ENCODE measurements at places on chromosomes 11 and 22.
A peak's percentile ranks its signal among the peaks of the same experiment; 100 is the strongest.

DNA sequence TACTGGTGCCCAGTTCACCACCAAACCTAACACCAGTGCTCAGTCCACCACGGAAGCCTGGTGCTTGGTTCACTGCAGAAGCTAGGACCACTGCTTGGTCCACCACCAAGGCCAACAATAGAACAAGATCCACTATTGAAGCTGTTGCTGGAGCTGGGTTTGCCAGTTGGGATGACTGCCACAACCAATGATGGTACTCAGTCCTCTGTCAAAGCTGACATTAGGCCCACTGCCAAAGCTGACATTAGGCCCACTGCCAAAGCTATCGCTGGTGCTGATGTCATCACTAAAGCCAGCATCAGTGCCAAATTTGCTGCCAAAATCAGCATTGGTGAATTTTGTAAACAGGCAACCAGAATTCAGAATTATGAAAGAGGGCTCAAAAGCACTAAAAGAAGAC is 1850.2 kb upstream of the RAG2 start:
- peak; percentile 42 for DNase-seq

- no peak for DNase-seq
Measured at GRCh38 chr11:11279956-11280689, 72.9 kb downstream of the CSNK2A3 start.

GRCh38 chr11:11477695-11478420 is 124.8 kb upstream of the CSNK2A3 start:
- DNase-seq: no peak

GRCh38 chr11:111298413-111299100 is at the start of gene POU2AF3:
POU2AF3 (plus strand) TSS chr11:111298546; CDS start chr11:111298582, 36 bp downstream.
- DNase-seq: no peak

DNA sequence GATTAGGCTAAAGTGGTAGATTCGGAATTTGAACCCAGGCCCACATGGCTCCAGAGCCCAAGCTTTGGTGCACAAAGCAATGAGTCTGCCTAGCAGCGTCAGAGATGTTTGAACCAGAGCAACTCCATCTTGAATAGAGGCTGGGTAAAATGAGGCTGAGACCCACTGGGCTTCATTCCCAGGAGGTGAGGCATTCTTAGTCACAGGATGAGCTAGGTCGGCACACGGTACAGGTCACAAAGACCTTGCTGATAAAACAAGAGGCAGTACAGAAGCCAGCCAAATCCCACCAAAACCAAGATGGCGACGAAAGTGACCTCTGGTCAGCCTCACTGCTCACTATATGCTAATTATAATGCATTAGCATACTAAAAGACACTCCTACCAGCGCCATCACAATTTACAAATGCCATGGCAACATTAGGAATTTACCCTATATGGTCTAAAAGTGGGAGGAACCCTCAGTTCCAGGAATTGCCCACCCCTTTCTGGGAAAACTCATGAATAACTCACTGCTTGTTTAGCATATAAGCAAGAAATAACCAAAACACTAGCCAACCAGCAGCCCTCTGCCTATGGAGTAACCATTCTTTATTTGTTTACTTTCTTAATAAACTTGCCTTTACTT is 40.3 kb upstream of the DAGLA start:
- DNase-seq: no peak

GRCh38 chr11:134724779-134725140 is 312.7 kb upstream of the B3GAT1 start:
- DNase-seq: no peak

GRCh38 chr11:130070109-130070845 is 583 bp downstream of the APLP2 start:
- peak; percentile 48 for DNase-seq

- no peak for DNase-seq
Measured at GRCh38 chr22:48895831-48896765, 931.6 kb downstream of the BRD1 start.

DNA sequence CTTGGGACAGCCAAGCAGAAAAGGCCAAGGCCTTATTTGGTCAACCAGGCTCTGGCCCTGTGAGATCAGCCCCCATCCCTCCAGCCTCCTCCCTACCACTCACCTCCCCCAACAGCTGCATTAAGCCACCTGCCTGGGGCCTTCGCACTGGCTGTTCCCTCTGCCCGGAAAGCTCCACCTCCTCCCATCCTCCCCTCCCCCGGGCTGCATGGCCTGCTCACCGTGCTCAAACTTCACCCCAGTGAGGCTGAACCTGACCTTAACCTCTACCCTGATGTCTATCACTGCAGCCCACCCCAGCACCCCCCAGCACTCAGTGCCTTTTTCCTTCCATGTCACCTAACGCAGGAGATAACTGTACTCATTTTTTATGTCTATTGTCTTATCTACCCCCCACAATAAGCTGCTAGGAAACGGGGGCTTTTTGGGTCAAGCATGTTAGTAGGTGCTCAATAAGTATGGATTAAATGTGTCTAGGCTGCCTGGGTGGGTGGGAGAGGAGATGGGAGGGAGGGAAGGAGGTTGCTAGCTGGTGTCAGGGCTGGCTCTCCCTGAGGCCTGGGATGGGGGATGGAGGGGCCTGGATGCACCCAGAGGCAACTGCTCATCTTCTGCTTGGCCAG is 912 bp downstream of the PTPRCAP start:
- no peak for DNase-seq

GRCh38 chr11:107716884-107717532 is 5.2 kb upstream of the SLN start:
- no peak for DNase-seq

DNA sequence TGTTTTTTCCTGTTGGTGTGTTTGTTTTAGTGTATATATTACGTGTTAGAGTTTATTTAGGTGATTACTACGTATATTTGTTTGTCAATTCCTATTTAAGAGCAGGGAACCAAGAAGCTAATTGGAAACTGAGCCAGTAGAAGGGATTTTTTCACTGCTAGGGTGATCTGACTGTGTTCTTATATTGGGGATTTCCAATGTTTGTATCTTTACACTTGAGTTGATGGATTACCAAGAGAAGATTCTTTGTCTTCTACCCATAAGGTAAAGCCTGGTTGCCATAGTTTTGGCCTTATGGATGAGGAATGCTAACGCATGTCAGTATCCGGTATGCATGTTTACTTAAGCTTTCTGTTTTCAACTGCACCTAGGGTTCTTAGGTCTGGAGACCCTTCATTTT is 35.6 kb downstream of the SIK2 start:
- no peak for DNase-seq

DNA sequence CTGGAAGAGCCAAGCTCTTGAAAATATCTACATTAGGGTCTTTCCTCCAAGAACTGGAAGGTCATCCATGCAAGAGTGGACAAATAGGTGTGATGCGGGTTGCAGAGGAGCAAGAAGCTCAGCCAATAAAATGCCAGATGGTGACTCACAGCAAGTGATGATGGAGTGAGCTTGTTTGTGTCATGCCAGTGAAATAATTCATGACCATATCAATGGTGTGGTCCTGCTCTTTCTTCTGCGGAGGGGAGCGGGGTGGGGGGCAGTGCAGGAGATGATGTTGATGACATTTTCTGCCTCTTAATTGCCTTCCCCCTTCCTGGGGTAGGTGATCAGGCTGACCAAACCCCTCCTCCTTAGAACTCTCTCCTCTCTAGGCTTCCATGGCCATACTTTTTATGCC is 118.5 kb upstream of the TIMP3 start:
- DNase-seq: no peak

- no peak for DNase-seq
Measured at GRCh38 chr22:47209547-47210023, 447.1 kb downstream of the TBC1D22A start.

DNA sequence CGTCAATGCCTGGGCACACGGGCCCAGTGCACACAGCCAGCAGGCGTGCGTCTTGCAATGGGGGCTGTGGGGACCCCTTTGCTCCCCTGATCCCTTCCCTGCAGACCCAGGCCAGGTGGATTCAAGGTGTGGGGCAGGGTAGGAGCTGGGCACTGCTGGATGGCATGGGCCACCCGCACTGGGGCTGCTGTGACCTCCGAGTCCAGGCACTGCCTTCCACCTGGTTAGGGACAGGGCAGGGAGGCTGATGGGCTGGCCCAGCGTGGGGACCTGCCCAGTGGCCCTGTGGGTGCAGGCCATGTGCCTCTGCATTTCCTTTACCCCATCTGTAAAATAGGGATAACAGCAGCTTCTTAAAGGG is 22.9 kb downstream of the KCNQ1 start:
- no peak for DNase-seq

- DNase-seq: peak; percentile 63
Measured at GRCh38 chr11:112961751-112962578, 745 bp downstream of the NCAM1 start.

DNA sequence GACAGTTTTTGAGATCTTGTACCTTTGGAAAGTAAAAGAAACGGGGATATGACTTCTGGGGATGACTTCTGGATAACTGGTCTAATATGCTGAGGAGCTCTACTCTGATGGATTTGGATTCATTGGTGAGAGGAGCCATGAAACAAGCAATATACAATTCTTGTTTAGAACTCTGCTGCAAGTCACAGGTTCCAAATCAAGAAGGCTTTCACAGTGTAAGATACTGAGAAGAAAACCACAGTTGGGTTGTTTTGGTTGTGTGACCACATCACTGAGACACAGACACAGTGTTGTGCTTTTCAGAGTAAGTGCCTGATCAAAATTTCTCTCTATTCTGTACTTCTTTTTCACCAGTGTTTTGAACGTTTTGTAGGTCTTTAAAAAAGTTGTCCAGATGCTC is 13.1 kb upstream of the UCP2 start:
- DNase-seq: no peak

DNA sequence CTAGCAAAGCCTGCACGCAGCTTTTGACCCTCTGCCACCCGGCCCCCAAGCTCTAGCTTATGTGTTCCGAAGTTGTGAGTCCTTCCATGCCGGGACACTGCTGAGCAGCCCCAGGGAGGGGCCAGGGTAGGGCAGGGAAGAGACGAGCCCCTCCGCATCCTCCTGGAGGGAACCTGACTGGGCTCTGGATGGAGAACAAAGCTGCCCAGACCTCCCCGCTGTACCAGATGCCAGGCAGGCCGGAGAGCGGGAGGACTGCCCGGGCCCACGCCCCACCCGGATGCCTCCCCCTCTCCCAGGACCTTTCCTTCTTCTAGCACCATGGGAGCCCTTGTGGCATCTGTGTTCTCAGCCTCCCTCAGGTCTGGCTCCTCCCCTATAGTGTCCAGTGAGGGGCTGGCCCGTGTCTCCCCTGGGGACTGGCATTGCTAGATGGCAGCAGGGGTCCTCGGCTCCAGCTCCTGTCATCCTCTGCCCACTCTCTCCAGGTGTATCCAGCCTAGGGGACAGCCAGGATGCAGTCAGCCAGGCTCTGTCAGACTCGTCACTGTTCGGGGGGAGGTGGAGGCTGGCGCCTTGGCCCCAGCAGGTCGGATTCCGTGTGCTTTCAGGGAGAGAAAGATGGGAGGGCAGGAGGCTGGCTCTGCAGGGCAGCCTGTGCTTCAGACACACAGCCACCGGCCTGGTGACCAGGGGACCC is 46.1 kb downstream of the ALX4 start:
- DNase-seq: no peak

DNA sequence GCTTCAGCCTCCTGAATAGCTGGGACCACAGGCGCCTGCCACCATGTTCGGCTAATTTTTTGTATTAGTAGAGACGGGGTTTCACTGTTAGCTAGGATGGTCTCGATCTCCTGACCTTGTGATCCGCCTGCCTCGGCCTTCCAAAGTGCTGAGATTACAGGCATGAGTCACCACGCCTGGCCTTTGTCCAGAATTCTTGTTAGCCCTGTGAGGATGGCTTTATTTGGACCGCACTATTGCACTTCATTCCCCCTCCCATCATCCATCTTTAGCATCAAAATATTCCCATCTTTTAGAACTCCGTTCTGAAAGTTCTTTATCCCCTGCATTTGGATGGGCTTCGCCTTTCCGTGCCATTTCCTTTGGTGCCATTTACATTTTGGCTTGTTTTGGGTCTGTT is 2.6 kb downstream of the SAMM50 start:
- DNase-seq: no peak

DNA sequence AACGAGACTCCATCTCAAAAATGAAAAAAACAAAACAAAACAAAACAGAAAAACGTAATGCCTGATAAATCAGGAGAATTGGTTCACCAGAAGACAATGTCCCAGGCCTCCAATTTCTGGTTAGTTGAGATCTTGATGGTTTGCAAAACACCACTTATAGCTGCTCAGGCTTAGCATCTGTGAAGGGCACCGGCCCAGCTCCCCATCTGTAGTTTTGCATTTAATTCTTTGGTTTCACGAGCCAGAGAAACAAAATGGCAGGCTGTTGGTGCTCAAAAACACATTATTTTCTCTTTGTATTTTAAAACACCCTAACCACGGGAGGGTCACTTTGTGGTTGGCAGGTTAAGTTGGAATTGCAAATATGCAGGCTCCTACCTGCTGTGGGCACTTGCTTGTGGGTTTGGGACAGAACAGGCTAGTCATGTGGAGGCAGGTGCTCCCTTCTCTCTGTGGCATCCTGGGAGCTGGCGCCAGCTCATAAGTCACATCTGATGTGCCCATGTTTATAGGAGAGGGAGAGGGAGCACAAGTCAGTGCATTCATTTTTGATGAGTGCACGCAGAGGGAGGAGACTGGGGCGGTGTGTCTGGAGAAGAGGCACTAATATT is 145.9 kb downstream of the CEP164 start:
- DNase-seq: peak; percentile 95

GRCh38 chr22:48669986-48670716 is 1157.5 kb downstream of the BRD1 start:
- DNase-seq: no peak

- no peak for DNase-seq
Measured at GRCh38 chr22:19181786-19182471, 3.4 kb upstream of the SLC25A1 start.

GRCh38 chr11:73342633-73343032 is 33.6 kb upstream of the RELT start:
- DNase-seq: peak; percentile 41

DNA sequence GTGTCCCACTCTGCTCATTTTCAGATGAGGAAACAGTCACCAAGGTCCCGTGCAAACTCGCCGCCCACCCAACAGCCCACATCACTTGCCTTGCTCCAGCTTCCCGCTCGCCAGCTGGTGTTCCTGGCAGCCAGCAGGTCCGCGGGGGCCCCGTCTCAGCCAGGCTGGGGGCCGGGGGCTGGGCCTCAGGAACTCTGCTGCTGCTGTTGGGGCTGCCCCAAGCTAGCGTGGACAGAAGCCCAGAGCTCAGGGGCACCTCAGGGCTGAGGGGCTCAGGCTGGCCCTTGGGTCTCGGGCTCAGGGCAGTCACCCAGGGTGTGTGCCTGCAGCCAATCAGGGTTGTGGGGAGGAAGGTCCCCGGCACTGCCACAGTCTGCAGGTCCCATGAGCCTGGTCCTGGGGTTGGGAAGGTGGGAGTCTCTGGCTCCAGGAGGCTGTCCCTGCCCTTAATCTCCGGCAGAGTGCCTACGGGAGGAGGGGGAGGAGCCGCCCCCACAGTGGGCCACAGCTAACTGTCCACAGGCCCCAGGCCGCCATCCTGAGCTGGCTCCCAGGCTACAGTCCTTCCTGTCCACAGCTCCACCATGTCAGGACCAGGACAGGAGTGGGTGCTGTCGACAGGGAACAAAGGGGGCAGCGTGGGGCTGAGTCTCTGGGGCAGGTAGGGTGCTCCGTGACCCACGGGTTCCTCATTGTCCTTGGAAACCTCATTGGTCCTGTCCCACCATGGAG is 65.2 kb downstream of the ARFGAP3 start:
- no peak for DNase-seq

GRCh38 chr11:110297076-110297725 is 787 bp upstream of the RDX start:
- no peak for DNase-seq

GRCh38 chr11:61800331-61801281 is 7.9 kb downstream of the FEN1 start:
- no peak for DNase-seq

- DNase-seq: no peak
Measured at GRCh38 chr22:20093418-20094196, 13.6 kb downstream of the DGCR8 start.

All from NCI-H1105 treated with DMSO at 0.1 percent for 48 hours (cell line).